Fibroblast of skin of left quadriceps (primary cell): ENCODE measurements at places on chromosomes 6 and 20.

- no peak for DNase-seq
Measured at GRCh38 chr6:96727144-96727543, 110.1 kb downstream of the GPR63 start.

GRCh38 chr20:59414936-59415623, 114.7 kb downstream of the EDN3 start:
- DNase-seq: no peak

DNA sequence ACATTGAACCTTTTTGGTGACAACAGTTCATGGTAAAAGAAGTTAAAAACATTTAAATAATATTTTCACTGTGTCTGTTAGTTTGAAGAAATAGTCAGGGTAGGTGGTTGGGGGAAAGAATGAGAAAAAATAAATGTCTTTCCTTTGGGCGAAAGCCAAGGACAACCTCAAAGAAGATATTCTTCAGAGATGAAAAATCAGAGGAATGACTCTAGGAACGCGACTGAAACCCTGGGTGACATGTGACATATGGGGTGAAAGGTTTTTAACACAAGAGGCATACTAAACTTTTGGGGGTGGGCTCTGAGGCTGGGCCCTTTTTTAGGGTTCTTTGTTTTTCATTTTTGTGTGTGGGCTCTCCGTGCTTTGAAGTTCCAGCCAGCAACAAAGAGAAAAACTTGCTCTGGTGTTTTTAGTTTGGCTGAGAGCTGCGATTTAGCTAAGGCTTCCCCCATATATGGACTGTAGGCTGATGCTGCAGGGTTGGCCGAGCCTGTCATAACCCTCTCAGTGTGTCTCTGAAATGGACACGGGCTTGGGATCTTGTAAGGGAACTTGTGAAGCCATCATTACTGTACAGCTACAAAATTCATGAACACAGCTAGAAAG, 610.1 kb upstream of the ARID1B start:
- DNase-seq: no peak

- peak; percentile 48 for DNase-seq
Measured at GRCh38 chr20:41173161-41173721, 35.9 kb downstream of the PLCG1 start.

- DNase-seq: peak; percentile 16
Measured at GRCh38 chr6:13924146-13924948, 405 bp upstream of the RNF182 start.

DNA sequence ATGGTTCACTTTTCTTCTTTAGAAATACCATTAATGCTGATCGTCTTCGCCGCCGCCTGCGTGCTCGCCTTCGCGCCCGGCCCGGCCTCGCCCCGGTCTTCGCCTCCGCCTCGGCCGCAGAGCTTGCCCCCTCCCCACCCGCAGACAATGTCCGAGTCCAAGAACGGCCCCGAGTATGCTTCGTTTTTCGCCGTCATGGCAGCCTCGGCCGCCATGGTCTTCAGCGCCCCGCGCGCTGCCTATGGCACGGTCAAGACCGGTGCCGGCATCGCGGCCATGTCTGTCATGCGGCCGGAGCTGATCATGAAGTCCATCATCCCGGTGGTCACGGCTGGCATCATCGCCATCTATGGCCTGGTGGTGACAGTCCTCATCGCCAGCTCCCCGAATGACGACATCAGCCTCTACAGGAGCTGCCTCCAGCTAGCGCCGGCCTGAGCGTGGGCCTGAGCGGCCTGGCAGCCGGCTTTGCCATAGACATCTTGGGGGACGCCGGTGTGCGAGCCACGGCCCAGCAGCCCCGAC, 4.8 kb upstream of the PRPH2 start:
- DNase-seq: no peak

- no peak for DNase-seq
Measured at GRCh38 chr6:75602246-75603105, 796 bp downstream of the SENP6 start.

GRCh38 chr20:24908642-24909041, 40.4 kb upstream of the CST7 start:
- DNase-seq: no peak

- no peak for DNase-seq
Measured at GRCh38 chr20:51036827-51037531, 14.1 kb upstream of the KCNG1 start.

DNA sequence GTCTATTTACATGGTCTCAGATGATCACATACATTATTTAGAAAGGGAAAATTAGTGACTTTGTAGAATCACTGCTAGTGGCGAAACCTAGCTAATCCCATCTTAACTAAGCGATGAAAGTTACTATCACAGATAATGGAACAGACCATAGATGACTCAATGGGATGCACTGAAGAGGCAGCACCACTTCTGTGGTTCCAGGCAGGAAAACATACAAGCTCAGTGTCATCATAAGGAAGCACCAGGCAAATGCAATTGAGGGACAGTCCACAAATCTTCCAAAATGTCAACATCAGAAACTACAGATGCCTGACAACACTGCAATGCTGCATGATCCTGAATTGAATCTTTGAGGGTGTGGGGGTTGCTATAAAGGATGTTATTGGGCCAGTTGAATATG, 15.9 kb upstream of the SNAI1 start:
- DNase-seq: no peak

DNA sequence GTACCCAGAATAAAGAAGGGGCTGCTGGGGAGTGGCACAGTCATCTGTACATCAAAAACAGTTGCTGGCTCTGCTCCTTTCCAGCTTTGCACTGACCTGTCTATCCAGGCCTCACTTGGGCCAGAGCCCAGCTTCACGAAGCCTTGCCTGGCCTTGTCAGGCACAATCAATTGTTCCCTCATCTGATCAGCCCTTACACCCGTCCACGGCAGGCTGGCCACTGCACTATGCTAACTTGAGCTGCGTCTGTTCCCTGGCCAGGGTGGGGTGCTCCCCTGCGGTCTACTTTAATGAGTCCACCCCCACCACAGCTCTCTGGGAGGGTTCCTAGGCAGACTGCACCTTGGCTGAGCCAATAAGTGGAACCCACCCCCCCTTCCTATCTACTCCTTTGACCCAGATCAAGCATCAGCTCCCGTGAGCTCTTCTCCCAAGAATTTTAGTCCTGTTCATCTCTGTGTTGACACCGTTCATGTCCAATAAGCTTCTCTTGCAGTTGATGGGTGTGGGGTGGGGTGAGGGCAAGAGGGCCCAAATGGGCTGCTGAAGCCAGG, 74.3 kb upstream of the MLN start:
- no peak for DNase-seq

- no peak for DNase-seq
Measured at GRCh38 chr6:31272836-31273626, 1.1 kb upstream of the HLA-C start.

- DNase-seq: no peak
Measured at GRCh38 chr6:24504287-24504648, 9.5 kb downstream of the ALDH5A1 start.

DNA sequence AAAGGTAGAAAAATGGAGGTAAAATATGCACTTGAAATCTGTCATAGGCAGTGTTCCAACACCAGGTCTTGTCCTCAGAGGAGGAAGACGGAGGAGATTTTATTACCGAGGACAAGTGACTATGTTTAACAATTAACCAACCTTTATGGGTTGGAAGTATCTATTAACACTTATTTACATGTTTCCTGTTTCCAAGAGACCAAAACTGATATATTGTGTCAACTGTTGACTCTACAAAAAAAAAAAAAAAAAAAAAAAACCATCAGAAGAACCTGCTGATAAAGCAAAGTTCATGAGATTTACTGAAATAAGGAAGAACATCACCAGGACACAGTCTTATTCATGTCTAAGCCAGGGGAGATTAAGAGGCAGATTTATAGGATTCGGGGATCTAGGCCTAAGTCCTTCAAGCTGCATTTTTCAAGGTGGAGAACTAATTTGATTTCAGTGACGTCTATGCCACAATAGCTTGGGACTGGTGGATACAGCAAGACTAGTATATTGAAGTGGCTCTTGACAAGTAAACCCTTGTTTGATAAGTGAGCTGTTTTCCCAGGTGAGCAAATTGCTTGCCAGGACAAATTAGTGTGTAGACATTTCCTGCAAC, 126.6 kb upstream of the NAA20 start:
- no peak for DNase-seq

- DNase-seq: no peak
Measured at GRCh38 chr20:1171461-1172093, 13.2 kb downstream of the TMEM74B start.

DNA sequence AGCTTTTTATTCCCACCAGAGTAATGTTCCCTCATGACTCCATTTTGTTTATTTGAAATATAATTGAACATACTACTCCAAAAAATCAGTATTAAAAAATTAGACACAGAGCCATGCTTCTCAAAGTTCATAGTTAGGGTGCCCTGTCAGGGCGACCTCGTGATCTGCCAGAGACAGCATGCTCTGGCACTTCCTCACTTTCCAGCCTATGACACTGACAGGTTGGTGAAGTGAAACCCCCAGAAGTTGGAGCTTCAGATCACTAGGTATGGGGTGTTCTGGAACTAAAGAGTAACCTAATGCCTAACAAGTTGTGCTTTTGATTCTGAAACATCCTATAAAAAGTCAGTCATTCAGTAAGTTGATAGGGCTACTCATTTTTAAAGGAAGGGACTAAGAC, 93.0 kb downstream of the TBC1D7 start:
- no peak for DNase-seq

DNA sequence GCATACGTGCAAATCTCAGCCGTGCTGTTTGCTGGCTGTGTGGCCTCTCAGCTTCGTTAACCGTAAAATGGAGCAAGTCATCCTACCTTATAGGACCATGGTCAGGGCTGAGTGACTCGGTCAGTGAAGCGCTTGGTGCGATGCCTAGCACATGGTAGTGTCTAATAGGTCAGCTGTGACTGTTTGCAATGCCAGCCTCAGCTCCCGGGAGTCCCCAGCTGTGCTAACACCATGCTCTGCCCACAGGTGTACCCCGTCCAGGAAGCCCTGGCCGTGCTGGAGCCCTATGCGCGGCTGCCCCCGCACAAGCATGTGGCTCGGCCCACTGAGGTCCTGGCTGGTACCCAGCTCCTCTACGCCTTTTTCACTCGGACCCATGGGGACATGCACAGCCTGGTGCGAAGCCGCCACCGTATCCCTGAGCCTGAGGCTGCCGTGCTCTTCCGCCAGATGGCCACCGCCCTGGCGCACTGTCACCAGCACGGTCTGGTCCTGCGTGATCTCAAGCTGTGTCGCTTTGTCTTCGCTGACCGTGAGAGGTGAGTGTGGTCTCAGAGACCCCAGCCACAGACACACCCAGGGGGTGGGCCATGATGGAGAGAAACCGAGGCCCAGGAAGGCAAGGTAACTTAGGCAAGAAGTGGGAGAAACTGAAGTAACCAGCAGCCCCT, 10.6 kb downstream of the TRIB3 start:
- no peak for DNase-seq

GRCh38 chr6:13439644-13440043, 47.8 kb downstream of the GFOD1 start:
- DNase-seq: no peak

DNA sequence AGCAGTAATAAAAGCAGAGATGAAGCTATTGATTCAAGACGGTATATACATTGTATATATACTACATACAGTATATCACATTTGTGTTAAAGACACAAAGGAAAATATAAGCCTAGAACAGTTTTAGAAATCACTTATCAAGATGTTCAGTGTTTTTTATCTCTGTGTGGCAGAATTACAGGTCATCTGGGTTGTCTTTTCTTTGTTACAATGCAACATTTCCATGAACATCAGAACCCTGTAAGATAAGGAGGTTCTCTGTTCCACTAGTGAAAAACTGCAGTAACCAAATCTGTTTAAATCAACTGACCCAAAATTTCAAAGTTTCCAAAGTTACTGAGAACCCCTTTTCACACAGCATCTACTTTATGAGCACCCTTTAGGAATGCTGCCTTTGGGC, 42.2 kb downstream of the B4GALT5 start:
- no peak for DNase-seq

GRCh38 chr6:156169371-156169770, 607.8 kb upstream of the ARID1B start:
- no peak for DNase-seq

DNA sequence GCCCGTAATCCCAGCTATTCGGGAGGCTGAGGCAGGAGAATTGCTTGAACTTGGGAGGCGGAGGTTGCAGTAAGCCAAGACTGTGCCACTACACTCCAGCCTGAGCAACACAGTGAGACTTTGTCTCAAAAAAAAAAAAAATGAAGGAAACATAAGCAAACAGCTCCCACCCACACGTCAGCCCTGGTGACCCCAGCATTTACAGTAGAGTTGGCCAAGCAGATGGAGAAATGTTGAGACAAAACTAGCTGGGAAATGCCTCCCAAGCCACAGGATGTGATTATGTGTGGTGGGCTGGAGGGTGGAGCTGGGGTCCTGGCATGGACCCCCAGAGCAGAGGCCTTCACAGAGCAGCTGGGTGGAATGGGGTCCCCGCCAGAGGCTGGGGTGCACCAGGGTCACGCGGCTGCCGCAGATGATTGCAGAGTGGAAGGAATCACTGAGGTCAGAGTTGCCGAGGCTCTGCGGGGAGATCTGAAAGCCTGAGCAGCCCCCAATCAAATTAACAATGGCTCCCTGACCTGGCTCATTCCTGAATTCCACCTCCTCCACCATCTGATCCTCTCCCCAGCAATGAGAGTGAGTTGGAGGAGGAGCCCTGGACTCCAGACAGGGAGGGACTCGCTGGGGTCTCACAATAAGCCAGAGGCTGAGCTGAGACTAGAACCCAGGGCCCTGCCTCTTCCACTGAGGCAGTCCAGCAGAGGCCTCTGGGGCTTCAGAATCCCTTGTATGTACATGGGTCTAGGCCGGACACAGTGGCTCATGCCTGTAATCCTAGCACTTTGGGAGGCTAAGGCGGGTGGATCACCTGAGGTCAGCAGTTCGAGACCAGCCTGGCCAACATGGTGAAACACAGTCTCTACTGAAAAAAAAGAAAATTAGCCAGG, 34.7 kb upstream of the TGM2 start:
- no peak for DNase-seq

DNA sequence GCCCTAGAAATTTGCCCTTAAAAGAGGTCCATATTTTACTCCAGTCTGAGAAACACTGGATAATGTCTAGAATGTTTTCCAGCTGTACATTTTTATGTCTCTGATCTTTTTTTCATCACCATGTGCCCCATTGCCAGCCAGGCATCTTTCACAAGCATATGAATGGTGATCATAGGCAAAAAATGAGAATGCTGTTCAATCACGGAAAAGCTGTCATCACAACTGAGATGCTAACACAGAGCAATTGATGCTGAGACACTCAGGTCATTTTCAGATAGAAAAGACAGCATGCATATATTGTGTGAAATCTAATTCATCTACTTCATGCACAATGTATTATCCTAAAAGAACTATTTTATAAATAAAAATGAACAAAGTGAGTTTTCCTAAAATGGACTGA, 41.6 kb downstream of the CGA start:
- no peak for DNase-seq

GRCh38 chr20:20411836-20412235, 43.9 kb downstream of the INSM1 start:
- no peak for DNase-seq

- DNase-seq: no peak
Measured at GRCh38 chr6:8507286-8507685, 71.9 kb upstream of the SLC35B3 start.

GRCh38 chr6:57177545-57178265, 5.6 kb downstream of the BAG2 start:
- no peak for DNase-seq
